HFF-Myc (cell line): ENCODE measurements at places on chromosomes 1 and 21.

- DNase-seq: peak; percentile 35
These were observed 3.9 kb upstream of the ATP1B1 start for GRCh38 chr1:169102567-169102966.

DNA sequence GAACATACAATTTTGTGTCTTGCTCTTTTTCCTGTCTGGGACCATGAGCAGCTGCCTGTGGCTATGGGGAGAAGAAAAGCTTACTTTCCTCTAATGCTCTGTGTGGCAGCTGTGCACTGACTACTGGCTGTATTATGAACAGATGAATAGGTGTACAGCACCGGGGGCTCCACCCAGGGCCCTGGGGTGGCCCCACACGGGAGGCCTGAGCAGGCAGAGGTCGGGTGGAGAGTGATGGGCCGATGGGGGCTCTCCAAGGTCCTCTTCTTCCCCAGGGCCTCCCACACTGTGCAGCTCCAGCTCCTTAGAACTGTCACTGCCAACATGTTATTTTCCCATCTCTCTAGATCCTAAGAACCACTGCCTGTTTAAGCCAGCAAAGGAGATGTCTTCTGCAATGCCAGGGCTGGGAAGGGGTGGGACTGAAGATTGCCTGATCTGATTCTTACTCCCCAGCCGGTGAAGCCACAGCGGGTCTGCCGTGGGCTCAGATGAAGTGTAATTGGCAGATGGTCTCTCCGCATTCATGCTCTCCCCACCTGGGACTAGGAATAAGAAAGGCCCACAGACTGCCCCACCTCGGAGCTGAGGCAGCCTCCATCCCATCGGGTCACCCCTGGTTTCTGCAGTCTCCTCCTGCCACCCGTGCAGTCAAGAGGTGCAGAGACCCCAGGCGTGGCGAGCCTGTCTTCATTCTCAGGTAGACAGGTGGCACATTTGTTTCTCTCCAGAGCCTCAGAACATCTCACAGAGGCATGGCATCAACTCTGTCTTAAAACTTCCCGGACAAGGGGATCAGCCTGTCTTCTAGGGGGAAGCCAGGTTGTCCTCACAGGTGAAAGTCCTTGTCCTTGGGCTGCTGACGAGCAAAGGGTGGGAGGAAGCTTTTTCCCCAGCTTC lies 186.5 kb upstream of the GALNT2 start:
- DNase-seq: no peak

DNA sequence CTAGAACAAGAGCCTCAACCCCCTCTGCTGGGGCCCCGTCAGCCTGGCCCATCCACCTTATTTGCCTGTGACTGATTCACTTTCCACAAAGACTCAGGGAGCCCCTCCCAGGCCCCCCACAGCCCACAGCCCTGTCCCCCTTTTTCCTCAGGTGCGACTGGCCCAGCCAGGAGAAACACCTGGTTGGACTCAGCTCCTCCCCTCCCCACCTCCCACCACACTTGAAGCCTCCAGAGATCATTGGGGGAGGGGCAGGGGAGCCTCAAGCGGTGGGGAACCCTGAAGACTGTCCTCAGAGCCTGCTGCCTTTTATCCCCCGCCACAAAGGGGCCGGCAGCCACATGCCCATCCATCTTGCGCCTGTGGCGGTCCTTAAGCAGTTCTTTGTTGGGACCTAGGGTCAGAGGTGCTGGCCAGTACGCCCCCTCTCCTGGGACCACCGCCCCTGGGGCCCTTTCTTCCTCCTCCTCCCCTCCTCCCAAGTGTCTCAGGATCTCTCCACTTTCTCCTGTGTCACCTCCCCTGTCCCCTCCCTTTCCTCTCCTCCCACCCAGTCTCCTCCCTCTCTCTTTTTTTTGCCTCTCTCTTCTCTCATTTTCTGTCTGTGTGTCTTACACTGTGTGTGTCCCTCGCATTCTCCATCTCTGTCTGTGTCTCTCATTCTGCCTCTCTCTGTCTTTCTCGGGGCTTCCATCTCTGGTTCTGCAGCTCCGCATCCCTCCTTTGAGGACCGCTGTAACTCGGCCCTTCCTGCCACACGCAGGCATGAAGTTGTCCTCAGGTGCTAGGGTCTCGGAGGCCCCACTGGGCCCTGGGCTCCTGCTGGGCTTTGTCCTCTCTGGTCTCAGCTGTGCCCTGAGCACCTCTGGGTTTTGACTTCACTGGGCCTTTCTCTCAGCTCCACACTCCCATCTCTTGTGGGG lies 12.2 kb downstream of the CRABP2 start:
- DNase-seq: no peak

DNA sequence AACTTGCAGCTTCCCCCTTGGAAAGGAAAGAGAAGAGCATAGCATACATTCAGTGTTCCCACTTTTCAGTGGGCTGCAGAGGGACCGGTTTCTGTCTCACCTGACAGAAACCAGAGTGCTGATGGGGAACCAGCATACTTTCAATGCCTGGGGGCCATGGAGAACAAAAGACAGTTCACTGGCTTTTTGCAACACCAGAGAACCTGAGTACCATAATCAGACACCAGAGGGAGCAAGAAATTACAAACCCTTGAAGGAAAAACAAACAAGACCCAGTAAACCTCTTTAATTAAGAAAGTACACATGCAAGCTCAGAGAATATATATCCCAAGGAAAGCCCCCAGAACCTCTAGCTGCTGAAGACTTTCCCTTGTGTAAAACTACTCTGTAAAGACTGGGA lies 51.1 kb downstream of the CSMD2 start:
- no peak for DNase-seq

DNA sequence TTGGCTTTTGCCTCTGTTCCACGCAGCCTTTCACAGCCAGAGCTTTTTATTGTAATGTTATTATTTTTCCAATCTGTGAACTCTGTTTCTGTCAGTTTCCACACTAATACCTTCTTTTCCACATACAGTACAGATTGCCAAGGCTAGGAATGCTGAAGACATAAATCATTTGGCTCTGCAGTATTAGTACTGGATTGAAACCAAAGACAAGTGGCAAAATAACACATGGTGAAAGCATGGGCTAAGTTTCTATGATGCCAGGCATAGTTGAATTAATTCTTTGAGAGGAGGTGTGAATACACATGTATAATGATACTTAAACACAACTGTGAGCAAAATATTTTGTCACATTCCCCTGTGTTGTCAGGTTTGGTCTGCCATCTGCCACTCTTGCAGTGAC lies 73.5 kb downstream of the TMEM200B start:
- DNase-seq: no peak

GRCh38 chr1:182351790-182352364 lies 39.7 kb downstream of the GLUL start:
- no peak for DNase-seq
